ENCODE measurements at places on chromosomes 13 and 19. TPM values are rescaled to one million over a fixed set of nuclear protein-coding genes. Genes with fewer than 3 reads are reported as not detected.

The PCDH20 gene
- total RNA-seq = not detected

The RAB20 gene
- total RNA-seq = 40.1 TPM

The ASF1B gene
- total RNA-seq = 37.7 TPM

The CPAMD8 gene
- total RNA-seq = 1.3 TPM

The WDR87 gene
- not detected for total RNA-seq

The AMER2 gene
- total RNA-seq = not detected

The ZSCAN4 gene
- not detected for total RNA-seq

The C19orf85 gene
- total RNA-seq = not detected

The ATP8B3 gene
- total RNA-seq = 0.45 TPM

The KLK4 gene
- not detected for total RNA-seq

The MBD3L4 gene
- total RNA-seq = not detected

The ZNF98 gene
- total RNA-seq = not detected

The HS6ST3 gene
- not detected for total RNA-seq

GRCh38 chr19:7492558-7492957 lies 3.7 kb upstream of the PEX11G start:
- H3K4me1 ChIP-seq = peaks cover 4% of the 10 kb centered on the region
- H3K27ac ChIP-seq = no peak overlapping the region
- no peaks in the 10 kb centered on the region for H3K36me3 ChIP-seq
- DNase-seq = no peak

DNA sequence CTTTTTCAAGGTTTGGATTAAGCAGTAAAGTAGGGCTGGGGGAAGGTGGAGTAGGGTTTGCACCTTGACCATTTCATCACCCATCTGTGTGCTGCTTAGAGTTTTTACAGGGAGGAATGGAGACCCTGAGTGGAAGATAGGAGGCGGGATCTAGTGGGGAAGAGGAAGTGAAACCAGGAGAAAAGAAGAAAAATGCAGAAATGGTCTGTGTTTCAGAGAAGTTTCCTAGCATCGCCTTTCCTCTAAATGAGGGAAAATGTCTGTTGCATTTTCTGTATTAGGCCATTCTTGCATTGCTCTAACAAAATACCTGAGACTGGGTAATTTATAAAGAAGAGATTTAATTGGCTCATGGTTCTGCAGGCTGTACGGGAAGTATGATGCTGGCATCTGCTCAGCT lies 64.1 kb downstream of the TPT1 start:
- no peak for DNase-seq
- H3K27me3 ChIP-seq = no peaks in the 10 kb centered on the region
- no peaks in the 10 kb centered on the region for H3K4me1 ChIP-seq

GRCh38 chr13:29991343-29991742 lies 140.9 kb upstream of the UBL3 start:
- DNase-seq = no peak
- no peak overlapping the region for H3K27ac ChIP-seq
- H3K27me3 ChIP-seq = no peaks in the 10 kb centered on the region
- no peaks in the 10 kb centered on the region for H3K4me1 ChIP-seq

DNA sequence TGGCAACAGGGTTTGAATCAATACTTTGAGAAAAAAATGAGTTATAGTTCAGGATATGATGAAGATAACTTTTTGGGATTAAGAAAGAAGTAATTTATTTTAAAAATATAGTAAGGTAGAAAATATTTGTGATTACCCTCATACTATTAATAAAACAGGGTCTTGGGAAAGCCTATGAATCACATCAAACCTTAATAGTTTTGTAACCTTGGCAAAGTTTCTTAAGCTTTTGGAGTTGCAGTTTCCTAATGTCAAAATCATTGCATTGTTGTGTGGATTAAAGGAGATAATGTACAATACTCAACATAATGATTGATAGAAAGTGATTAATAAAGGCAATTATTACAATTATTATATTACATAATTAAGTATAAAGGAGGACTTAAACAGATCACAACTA lies 149.0 kb downstream of the LMO7 start:
- DNase-seq = no peak
- no peak overlapping the region for H3K27ac ChIP-seq
- no peak overlapping the region for H3K4me3 ChIP-seq
- peaks cover 48% of the 10 kb centered on the region for H3K4me1 ChIP-seq
- H3K36me3 ChIP-seq = peaks cover 2% of the 10 kb centered on the region

GRCh38 chr13:39602614-39603366 lies at the start of gene LHFPL6:
Gene LHFPL6 (minus strand): TSS chr13:39603193.
- no peak within 1 kb of the TSS for H3K27ac ChIP-seq
- DNase-seq = peak; percentile 74
- H3K4me3 ChIP-seq = peak within 1 kb of the TSS; percentile 53
- 0 out of 2 replicates have a peak, but pooled peaks cover 4% of the 10 kb centered on the region for H3K4me1 ChIP-seq

- no peak for DNase-seq
- H3K36me3 ChIP-seq = no peaks in the 10 kb centered on the region
- H3K4me3 ChIP-seq = no peak overlapping the region
- H3K27ac ChIP-seq = no peak overlapping the region
- no peaks in the 10 kb centered on the region for H3K27me3 ChIP-seq
Measured at GRCh38 chr13:72397265-72397664, 330.2 kb downstream of the MZT1 start.

GRCh38 chr13:62123409-62123808 lies 707.8 kb upstream of the PCDH20 start:
- no peak overlapping the region for H3K4me3 ChIP-seq
- H3K27ac ChIP-seq = no peak overlapping the region
- DNase-seq = no peak
- H3K4me1 ChIP-seq = no peaks in the 10 kb centered on the region
- no peaks in the 10 kb centered on the region for H3K36me3 ChIP-seq

GRCh38 chr13:76883236-76883635 lies 3.0 kb downstream of the KCTD12 start:
- no peak overlapping the region for H3K27ac ChIP-seq
- H3K4me1 ChIP-seq = 0 out of 2 replicates have a peak, but pooled peaks cover 15% of the 10 kb centered on the region
- H3K4me3 ChIP-seq = no peak overlapping the region
- no peaks in the 10 kb centered on the region for H3K27me3 ChIP-seq
- no peak for DNase-seq
- H3K36me3 ChIP-seq = no peaks in the 10 kb centered on the region

- no peaks in the 10 kb centered on the region for H3K36me3 ChIP-seq
- DNase-seq = no peak
- no peaks in the 10 kb centered on the region for H3K4me1 ChIP-seq
- no peak overlapping the region for H3K27ac ChIP-seq
Measured at GRCh38 chr19:57106722-57107235, 13.0 kb upstream of the USP29 start.

DNA sequence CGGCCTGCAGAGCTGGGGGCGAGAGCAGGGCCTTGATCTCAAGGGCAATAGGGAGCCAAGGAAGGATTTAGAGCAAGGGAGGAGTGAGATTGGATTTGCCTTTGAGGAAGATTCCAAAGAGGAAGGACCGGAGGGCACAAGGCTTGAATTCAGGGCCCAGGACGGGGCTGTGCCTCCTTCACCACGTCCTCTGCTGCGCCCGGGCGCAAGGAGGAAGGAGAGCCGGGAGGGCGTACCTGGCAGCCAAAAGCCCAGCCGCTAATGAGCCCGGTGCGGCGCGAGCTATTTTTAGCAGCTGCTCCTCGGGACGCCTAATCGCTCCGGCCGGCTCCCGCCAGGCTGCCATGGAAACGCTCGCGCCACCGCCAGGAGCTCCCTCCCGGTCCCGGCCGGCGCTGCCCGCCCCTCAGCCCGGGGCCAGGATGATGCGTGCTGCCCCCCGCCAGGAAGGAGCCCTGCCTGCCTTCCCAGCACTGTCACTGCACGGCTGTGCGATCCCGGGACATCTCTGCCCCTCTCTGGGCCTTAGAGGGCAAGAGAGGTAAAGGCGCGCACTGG lies 31.3 kb downstream of the TINCR start:
- H3K36me3 ChIP-seq = no peaks in the 10 kb centered on the region
- no peak for DNase-seq

GRCh38 chr13:28037399-28037798 lies 48.9 kb upstream of the URAD start:
- no peak overlapping the region for H3K27ac ChIP-seq
- DNase-seq = no peak
- no peak overlapping the region for H3K4me3 ChIP-seq
- 0 out of 2 replicates have a peak, but pooled peaks cover 8% of the 10 kb centered on the region for H3K4me1 ChIP-seq
- H3K27me3 ChIP-seq = no peaks in the 10 kb centered on the region

GRCh38 chr19:49097453-49098288 lies 12.4 kb downstream of the SNRNP70 start:
- H3K36me3 ChIP-seq = peaks cover 7% of the 10 kb centered on the region
- no peak overlapping the region for H3K4me3 ChIP-seq
- H3K4me1 ChIP-seq = no peaks in the 10 kb centered on the region
- H3K27me3 ChIP-seq = no peaks in the 10 kb centered on the region
- no peak overlapping the region for H3K27ac ChIP-seq

DNA sequence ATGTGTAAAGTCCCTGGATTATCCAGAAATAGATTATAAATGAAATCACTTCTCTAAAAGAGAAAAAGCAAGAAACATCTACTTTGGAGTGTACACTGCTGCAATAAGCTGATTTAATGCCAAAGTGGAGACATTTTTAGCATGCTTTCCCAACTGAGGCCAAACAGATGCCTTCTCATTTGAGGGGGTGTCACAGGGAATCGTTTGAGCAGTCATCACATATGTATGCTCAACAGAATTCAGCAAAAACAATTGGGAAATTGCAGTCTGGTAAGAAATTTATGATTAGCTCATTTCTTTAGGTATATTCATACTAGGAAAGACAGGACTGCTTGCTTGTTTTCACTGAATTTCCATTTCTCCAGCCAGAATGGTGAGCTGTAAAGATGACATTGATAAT lies 27.3 kb upstream of the TPP2 start:
- peaks cover 6% of the 10 kb centered on the region for H3K27me3 ChIP-seq
- H3K36me3 ChIP-seq = no peaks in the 10 kb centered on the region
- H3K27ac ChIP-seq = no peak overlapping the region
- no peak for DNase-seq
- H3K4me3 ChIP-seq = no peak overlapping the region
- no peaks in the 10 kb centered on the region for H3K4me1 ChIP-seq

GRCh38 chr13:23609414-23609760 lies 39.2 kb downstream of the TNFRSF19 start:
- no peaks in the 10 kb centered on the region for H3K27me3 ChIP-seq
- no peak overlapping the region for H3K4me3 ChIP-seq
- no peak overlapping the region for H3K27ac ChIP-seq

DNA sequence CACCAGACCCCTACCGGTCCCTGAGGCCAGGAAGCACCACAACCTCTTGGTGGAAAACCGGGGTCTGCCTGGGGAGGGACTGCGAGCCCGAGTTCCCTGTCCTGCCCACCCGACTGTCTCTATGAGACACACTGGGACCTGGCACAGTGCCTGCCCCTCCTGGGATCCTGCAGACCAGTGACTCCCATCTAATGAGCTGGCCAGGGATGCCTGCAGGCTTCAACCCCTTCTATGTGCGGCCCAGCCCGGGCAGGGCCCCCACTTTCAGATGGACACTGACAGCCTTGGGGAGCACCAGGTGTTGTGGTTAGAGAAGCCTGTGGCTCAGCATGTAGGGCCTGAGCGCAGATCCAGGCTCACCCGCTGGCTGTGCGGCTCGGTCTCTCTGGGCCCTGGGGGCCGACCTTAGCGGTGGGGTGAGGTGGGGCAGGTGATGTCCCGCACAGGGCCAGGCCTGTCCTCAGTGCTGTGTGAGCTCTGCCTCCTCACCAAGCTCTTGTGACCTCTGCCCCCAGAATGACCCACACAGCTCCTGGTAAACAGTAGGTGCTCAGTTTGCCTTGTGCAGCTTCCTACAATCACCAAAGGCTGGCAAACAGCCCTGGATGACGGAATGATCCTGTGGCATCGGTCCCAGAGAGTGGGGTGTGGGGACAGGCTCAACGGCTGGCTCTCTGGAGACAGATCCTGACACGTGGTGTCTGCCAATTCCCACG lies 17.9 kb upstream of the CACTIN start:
- no peaks in the 10 kb centered on the region for H3K4me1 ChIP-seq
- H3K27me3 ChIP-seq = no peaks in the 10 kb centered on the region
- no peak overlapping the region for H3K27ac ChIP-seq
- no peaks in the 10 kb centered on the region for H3K36me3 ChIP-seq
- H3K4me3 ChIP-seq = no peak overlapping the region

DNA sequence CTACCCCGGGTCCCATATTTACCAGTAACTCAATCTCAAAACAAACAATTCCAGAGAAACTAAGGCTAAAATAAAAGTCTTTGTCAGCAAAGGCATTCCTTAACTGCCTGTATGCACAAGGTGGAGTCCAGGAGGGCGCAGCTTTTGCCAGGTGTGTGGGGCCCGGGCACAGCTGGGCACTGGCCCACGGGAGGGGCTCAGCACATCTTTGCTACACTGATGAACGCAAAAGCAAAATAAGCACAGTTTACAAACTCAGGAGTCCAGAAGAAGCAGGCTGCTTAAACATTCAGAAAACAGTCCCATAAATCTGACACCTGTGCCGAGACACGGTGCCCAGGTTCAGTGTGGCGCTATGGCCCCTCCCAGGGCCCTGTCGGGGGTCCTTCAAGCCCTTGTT lies 70.8 kb downstream of the SLC7A1 start:
- no peaks in the 10 kb centered on the region for H3K27me3 ChIP-seq
- no peak overlapping the region for H3K27ac ChIP-seq
- peaks cover 2% of the 10 kb centered on the region for H3K36me3 ChIP-seq
- no peaks in the 10 kb centered on the region for H3K4me1 ChIP-seq

DNA sequence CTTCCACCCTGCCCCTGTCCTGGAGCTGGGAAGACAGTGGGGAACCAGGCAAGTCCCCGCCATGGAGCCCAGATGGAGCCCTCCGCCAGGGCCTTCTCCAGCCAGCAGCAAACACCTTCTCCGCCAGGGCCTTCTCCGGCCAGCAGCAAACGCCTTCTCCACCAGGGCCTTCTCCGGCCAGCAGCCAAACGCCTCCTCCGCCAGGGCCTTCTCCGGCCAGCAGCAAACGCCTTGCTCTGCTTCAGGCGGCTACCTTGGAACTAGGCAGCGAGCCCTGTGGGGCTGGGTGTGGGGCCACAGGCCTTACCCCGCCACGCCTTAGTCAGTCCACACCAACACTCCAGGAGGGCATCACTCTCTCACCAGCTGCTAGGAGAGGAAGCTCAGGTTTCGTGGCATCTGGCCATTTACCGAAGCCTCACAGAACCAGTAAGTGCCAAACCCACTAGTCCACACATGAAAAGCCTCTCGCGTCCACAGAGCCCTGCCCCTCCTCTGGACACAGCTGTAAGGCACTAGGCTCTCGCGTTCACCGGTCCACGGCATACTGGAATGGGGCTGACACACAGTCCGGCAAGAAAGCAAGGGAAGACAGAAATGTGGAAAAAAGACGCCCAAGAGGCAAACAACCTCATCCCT lies 41.0 kb downstream of the MLLT1 start:
- no peaks in the 10 kb centered on the region for H3K36me3 ChIP-seq
- no peaks in the 10 kb centered on the region for H3K4me1 ChIP-seq
- DNase-seq = no peak
- H3K4me3 ChIP-seq = no peak overlapping the region
- H3K27me3 ChIP-seq = no peaks in the 10 kb centered on the region

DNA sequence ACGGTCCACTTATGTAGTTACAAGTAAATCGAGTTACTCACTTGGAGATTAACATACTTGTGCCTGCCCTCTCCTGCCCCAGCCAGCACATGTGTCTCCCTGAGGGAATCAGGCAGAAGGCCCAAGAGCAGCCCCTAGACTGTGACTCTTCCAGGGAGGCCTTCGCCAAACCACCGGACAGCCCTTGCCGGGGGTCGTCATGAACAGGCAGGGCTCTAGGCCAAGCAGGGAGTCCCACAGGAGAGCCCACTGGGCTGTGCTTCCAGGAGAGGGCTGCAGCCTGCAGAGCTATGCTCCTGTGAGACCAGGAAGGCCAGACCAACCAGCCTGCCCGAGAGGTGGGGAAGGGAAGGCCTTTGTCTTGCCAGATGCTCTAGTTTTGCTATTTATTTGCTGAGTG lies 283.3 kb downstream of the FOXO1 start:
- no peaks in the 10 kb centered on the region for H3K36me3 ChIP-seq
- no peaks in the 10 kb centered on the region for H3K27me3 ChIP-seq
- no peak for DNase-seq

GRCh38 chr13:33058776-33059327 lies 42.6 kb downstream of the KL start:
- DNase-seq = no peak
- no peaks in the 10 kb centered on the region for H3K36me3 ChIP-seq
- H3K4me1 ChIP-seq = peaks cover 4% of the 10 kb centered on the region
- H3K4me3 ChIP-seq = no peak overlapping the region
